ENCODE measurements at places on chromosomes 13 and 19.

DNA sequence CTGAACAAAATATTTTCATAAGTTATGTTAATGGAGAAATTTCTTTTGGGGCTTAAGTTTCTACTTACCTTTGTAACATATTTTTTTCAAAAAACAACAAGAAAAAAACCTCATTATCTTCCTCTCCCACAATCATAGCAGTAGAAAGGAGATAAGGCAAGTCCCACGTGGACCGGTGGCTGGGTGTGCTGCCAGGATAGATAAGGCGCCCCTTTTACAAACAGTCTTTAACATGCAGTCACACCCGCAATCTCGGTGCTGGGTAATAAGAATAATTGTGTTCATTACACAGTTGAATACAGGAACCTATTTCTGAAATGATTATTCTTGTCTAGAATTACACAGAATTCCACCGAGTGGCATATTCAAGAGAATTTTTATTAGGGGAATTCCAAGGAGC is 1202.3 kb downstream of the UQCRFS1 start:
- no peak for DNase-seq

GRCh38 chr19:43776286-43776685 is 4.5 kb downstream of the KCNN4 start:
- DNase-seq, result no peak

DNA sequence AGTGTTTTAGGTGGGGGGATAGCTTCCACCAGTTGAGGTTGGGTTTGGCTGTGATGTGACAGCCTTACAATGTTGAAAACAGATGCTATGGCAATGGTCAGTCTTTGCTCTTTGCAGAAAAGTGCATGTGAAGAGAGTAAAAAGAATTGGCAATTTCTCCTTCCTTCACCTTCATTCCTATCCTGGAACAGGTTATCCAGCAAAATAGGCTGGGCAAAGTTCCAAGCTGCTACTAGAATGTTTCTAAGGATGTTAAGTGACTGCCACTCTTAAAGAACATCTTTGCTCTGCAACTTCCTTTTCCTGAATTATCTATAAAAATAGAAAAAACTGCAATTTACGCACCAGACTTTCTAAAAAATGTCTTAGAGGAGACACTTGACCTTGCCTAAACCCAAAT is 50.1 kb upstream of the MYCBP2 start:
- DNase-seq, result no peak

DNA sequence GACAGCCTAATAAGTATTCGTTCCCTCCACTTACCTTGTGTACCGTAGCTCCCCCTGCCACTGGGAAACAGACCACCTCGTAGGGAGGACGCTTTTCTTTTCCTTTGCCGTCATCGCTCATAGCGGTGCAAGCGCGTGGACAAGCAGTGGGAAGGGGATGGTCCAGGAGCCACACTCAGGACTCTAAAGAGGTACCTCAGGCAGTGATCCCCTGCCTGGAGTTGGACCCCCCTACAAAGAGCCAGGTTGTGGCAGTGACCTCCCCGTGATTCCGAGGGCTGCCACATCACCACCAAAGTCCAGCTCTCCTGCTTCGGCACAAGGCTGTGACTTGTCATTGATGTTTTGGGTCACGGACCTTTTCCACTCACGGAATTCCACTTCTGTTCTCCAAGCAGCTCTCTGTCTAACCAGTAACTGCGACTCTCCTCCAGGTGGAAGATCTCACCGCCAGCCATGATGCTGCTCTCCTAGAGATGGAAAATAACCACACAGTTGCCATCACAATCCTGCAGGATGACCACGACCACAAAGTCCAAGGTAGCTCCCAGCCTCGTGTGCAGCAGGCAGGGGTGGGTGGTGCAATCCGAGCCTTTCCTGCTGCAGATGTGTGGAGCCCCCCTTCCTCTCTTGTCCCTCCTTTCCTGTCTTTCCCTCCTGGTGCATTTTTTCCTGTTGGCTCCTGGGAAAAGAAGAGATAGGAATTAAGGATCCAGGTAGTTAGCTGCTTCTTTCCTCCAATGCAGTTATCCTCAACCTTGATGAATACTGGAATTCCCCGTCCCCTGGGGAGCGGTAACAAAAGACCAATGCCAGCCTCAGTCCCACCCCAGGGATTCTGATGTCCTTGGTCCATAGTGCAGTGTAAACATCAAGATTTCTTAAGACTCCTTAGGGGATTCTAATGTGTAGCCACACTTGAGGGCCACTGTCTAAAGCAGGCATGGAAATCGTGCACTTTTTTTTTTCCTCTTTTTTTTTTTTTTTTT is 107.7 kb downstream of the SLC7A1 start:
- no peak for DNase-seq

DNA sequence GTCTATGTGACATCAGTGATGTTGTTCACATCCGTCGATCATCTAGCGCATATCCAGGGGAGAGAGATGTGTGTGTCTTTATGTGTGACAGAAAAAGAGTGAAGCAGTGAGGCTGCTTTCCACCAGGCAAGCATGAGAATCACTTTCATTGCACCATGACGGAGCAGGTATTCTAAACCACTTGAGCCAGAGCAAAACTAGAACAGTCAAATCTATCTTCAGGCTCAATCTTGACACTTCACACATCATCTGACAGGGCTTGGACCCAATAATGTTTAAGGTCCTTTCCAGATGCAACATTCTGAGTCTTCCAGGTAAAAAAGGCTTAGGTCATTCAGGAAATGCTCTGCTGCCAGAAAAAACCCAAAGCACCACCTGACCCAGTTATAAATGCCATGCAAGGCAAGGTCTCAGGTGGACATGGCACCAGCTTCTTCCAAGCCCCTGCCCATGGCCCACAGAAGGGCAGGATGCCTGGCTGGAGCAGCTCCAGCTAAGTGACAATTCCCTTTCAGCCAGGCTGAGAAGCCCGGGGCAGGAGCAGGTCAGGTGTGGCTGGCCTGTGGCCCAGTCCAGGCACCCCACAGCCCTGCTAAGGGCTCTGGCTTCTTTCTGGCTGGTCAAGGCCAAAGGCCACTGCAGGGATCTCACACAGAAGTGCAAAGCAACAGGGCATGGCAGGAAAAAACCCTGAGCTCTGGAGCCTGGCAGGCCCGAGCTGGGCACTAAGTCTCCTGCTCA is 5.0 kb downstream of the ELAVL1 start:
- no peak for DNase-seq

- peak; percentile 22 for DNase-seq
Observed at GRCh38 chr13:84607261-84608013, 725.2 kb upstream of the SLITRK1 start.

- DNase-seq, result no peak
Observed at GRCh38 chr13:112870051-112870331, 99.0 kb upstream of the MCF2L start.

DNA sequence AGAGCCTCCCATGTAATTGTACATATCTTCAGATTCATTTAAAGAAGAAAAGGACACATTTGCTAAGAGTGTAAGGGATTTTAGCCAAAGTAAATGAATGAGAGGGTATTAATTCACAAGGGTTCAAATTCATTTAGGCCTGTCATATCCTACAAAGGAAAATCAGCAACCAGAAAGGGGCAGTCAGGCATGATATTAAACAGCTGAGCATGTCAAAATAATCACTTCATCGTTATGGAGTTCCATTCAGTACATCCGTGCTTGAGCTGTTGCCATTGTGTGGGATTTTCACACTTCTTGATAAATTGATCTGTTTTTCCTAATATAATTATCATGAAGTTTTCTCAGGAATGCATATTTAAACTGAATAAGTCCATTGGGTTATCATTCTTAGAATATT is 567.1 kb downstream of the GPC5 start:
- no peak for DNase-seq

DNA sequence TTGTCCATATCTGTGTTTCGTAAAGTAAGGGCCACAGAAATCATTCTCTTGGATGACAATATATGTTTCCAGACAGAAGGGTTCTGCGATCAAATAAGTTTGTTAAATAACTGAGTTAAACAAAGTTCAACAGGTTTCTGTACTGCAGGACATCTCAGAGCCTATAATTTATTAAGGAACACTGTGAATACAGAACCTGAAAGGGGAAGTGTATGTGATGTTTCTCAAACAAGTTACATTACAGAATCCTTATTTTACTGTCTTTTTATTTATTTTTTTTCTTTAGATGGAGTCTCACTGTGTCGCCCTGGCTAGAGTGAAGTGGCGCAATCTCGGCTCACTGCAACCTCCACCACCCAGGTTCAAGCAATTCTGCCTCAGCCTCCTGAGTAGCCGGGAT is 55.4 kb upstream of the GTF2F2 start:
- no peak for DNase-seq

DNA sequence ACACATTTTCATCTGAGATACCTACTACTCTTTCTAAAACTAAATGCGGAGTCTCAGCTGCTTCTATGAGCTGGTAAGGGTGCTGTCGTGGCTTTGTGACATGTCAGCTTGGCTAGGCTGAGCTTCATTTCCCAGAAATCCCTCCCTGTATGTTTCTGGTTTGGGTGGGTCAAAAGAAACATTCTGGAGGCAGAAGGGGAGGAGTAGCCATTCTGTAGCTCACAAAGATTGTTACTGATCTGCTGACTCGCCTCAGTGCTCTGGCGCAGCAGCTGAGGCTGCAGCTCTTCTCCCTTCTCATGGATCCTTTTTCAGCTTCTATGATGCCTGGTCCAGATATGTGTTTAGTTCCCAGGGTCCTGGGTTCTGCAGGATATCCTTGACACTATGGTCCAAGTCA is 114.7 kb downstream of the RAP2A start:
- DNase-seq, result no peak

- no peak for DNase-seq
Observed at GRCh38 chr13:111866731-111867245, 200.2 kb upstream of the SOX1 start.

DNA sequence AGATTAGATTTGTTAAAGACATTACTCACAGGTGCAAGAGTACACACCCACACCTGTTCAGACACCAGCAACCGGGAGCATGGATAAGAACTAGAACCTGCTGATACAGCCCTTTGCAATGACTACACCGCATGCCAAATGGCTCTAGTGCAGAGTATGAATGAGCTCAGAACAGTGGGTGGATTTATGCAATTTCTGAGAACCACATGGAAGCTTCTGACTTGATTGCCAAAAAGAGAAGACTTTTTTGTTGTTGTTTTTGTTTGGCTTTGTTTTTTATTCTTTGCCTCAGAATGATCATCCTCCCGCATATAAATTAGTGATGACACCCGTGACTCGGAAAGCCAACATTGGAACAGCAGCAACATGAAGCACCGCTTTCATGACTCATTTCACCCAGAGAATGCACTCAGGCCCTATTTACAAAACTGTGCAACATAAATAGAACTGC is 77.4 kb upstream of the LRCH1 start:
- no peak for DNase-seq

DNA sequence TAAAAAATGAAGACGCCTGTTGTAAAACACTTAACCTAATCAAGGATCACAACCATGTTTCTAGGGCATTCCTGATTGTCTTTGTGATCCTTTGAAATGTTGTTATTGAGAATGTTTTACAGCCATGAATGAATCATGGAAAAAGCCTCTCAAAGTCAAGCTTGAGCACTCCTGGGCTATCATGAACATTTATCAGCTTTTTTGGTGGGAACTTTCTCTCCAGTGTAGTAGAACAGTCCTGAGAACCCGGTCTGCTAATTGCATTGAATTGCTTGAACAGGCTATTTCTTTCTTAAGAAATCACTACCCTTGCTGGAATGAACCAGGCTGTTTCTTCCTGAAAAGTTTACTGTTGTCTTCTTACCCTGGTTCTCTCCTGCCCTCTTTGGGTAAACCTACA is 516.5 kb downstream of the FGF9 start:
- DNase-seq, result no peak

DNA sequence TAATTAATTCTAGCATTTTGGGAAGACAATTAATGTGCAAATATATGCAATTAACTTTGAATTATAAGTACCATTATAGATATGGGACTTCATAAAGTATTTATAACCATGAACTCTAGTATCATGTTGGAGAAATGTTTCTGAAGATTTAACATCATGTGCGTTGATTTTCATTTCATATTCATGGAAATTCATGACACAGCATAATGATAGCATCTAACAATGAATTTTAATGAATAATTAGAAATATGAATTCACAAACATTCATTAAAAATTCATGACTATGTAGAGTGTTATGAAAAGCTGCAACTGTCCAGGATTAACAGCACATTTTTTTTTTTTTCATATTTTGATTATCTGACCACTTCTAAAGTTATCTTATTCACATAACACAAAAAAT is 70.1 kb upstream of the KLHL1 start:
- DNase-seq, result no peak

GRCh38 chr19:28862238-28862637 is 350.7 kb downstream of the UQCRFS1 start:
- no peak for DNase-seq

DNA sequence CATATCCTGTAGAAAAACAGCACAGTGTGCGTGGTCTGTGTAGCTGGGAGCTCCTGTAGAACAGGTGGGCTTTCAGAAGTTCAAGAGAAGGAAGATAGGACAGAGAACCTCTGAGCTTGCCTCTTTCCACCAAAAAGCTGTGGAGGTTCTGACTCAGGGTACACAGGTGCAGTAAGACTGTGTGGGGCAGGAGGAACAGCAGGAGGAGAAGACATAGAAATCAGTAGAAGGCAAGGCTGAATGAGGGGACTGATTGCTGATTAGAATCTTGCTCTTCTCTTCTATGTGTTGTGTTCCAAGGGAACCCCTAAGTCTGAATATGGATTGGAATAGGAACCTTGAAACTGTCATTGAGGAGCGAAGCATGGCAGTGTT is 122.7 kb downstream of the AKAP11 start:
- no peak for DNase-seq

DNA sequence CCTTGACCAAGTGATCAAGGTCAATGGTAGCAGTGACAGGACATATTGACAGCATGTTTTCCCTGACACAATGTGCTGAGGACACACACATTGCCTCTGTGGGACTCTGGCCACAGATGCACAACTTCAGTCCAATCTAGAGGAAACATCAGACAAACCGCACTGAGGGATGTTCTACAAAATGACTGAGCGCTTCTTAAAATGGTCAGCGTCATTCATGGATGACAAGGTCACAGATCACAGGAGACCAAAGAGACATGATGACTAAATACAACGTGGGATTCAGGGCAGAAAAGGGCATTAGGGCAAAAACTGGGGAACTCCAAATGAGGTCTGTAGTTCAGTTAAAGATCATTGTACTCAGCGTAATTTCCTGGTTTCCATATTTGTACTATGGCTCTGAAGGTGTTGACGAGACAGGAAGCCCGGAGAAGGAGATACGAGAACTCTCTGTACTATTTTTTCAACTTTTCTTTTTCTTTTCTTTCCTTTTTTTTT is 20.6 kb downstream of the PBX4 start:
- DNase-seq, result no peak

- DNase-seq, result peak; percentile 43
Observed at GRCh38 chr19:34888091-34888490, 38.6 kb upstream of the ZNF30 start.
